ENCODE measurements at places on chromosomes 2 and 18. TPM values are rescaled to one million over a fixed set of nuclear protein-coding genes. Genes with fewer than 3 reads are reported as not detected.

Gene C2orf81
- 1.3 TPM for total RNA-seq

Gene FOXI3
- total RNA-seq: not detected

Gene FOXD4L1
- total RNA-seq: 0.11 TPM

DNA sequence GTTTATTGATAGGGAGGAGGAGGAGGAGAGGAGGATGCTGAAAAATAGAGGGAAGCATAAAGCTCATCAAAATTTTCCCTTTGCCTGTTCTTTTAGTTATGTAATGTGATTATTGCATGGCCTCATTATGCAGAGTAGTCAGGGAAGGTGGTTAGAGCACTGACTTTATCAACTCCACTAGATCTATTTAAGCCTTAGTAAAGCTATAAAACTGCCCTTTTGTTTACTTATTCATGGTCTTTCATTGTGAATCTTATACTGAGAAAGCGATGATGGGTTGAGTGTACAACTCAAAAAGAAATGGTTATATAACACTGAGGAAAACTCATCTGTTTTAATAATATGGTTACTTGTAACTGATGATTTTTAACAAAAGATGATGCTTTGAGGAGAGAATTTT, 81.7 kb downstream of the MAP4K4 start:
- no peak for DNase-seq

- DNase-seq: no peak
Measured at GRCh38 chr18:37538526-37539205, 26.9 kb downstream of the CELF4 start.

GRCh38 chr18:49059028-49059834, 108.5 kb upstream of the SMAD7 start:
- no peak for DNase-seq

DNA sequence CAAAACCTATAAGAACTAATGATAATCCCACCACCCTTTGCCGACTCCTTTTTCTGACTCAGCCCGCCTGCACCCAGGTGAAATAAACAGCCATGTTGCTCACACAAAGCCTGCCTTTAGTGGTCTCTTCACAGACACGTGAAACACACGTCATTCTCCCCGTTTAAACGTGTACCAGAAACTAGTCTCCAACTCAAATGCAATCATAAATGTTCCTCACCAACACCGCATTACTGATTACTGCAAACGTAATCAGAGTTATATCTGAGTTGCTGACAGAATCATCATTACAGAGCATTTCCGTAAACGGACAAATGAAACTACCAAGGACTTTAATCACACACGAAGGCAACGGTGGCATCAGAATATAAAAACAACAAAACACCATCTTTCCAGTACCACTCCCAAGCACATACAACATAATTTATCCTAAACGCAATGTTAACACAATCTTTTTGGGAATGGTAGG, 1.9 kb downstream of the CLK1 start:
- DNase-seq: peak; percentile 39

DNA sequence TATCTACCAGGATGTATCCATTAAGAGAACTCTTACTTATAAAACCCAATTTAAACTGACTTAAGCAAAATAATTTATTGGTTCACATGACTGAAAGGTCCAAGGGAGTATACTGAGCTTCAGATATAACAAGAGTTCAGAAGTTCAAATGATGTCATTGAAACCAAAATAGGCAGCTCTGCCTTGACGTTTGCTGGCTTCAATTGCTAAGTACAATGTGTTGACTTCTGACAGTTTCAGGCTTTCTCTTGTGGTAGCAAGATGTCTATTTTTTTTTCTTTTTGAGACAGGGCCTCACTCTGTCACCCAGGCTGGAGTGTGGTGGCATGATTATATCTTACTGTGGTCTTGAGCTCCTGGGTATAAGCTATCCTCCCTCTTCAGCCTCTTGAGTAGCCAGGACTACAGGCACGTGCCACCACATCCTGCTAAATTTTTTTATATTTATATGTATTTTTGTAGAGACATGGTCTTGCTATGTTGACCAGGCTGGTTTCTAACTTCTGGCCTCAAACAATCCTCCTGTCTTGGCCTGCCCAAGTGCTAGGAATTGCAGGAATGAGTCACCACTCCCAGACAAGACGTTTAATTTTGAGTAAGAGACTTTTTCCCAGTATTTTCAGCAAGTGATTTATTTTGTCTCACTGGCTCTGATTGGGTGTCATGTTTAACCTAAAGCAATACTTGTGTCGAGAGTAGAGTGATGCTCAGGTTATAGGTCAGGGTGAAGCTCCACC, 184.8 kb downstream of the NR4A2 start:
- DNase-seq: no peak

DNA sequence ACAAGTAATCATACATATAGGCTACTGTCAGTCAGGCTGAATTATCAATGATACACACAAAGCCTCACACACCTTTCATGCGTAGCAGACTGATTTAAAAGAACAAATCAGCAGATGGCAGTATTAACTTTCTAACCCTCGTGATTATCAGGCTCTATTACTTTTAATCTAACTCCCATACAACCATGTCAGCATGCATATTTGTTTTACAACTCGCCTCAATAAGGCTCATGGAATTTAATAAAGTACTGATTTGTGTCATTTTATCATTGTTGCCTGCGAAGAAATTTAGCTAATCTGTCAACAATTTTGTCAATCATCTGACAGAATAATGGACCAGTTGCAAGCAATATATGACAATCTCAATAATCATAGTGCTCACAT, 82.8 kb downstream of the SLC25A12 start:
- no peak for DNase-seq

DNA sequence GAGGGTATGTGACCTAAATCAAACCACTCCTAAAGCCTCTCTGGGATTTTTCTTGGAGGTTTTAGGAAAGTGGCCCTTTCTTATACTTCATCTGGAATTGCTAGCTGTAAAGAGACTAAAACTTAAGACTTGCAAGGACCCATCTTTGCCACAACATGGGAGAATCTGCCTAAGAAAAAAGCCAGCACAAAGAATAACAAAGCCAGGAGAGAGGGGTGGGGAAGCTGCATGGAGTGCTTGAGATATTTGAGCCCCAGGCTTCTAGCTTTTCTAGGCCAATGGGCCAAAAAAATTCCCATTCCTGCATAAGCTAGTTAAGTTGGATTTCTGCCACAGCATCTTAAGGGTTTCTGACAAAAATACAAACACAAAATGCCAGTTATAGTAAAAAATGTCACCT, 38.5 kb upstream of the LYPD6 start:
- DNase-seq: no peak

All from activated T-cell treated with anti-CD3 and anti-CD28 coated beads, Interleukin-2, amount 50 U/mL, for 4 hours (primary cell).